Spinal cord (tissue), 10 donors: ENCODE measurements at places on chromosomes 2 and 18.
A peak's percentile ranks its signal among the peaks of the same experiment; 100 is the strongest.

GRCh38 chr2:58601017-58601416 lies 359.9 kb upstream of the FANCL start:
- DNase-seq = no peak

GRCh38 chr2:164734196-164734595 lies 107.4 kb downstream of the COBLL1 start:
- no peak for DNase-seq

DNA sequence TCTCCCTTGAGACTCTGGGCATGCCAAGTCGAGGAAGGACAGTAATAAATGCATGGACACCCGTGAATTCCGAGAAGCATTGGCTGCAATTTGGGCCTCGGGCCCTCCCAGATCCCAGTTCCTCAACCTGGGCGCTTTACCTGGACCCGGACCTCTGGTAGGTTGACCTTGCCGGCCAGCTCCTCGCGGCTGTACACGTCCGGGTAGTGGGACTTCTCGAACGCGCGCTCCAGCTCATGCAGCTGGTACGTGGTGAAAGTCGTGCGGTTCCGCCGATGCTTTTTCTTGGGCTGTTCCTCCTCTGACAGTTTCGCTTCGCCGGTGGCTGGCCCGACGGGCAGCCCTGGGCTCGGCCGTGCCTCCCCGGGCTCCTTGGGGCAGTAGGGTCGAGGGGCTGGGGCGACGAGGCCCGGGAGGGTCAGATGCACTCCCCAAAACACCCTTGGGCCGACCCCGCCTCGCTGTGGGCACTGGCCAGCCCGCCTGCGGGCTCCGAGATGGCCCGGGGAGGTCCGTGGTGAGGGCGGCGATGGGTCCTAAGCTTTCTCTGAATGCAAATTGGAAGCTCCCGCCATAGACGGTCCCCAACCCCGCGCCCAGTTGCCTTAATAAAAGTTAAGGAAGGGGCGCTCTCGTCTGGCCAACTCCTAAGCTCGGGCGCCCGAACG lies 899 bp downstream of the RAX start:
- DNase-seq = no peak

- DNase-seq = no peak
Measured at GRCh38 chr18:55024564-55024963, 65.3 kb upstream of the CCDC68 start.

GRCh38 chr2:72993147-72993932 lies 76.0 kb downstream of the EMX1 start:
- DNase-seq = peak; percentile 31

- DNase-seq = no peak
Measured at GRCh38 chr2:129763190-129763846, 216.1 kb upstream of the RAB6C start.

DNA sequence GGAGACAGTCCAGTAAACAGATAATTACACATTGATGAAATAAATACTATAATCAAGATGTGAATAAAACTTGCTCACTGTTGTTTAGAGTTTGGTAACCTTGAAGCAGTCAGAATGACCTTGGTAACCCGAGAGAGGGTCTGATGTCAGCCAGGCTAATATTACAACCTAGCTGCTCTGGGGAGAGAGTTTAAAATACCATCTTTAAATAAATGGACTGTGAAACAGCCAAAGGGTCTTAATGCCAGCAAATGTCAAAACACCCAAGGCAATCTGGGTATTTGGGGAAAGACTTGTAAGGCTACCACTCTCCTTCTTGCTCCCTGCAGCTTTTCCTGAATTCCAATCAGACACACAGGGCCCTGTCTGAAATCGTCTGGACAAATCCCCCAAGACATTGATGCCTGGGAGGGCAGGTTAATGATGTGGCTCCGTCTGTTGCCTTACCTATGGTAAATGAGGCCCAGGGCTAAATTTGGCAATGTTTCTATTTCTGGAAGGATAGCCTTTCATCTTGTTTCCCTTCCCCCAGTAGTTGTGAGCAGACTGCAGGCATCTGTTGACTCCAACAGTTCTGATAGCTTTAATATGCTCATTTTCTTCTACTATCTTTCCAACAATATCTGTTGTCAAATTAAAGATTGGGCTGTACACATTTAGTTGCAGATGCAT lies 43.0 kb upstream of the ITGB6 start:
- DNase-seq = no peak

DNA sequence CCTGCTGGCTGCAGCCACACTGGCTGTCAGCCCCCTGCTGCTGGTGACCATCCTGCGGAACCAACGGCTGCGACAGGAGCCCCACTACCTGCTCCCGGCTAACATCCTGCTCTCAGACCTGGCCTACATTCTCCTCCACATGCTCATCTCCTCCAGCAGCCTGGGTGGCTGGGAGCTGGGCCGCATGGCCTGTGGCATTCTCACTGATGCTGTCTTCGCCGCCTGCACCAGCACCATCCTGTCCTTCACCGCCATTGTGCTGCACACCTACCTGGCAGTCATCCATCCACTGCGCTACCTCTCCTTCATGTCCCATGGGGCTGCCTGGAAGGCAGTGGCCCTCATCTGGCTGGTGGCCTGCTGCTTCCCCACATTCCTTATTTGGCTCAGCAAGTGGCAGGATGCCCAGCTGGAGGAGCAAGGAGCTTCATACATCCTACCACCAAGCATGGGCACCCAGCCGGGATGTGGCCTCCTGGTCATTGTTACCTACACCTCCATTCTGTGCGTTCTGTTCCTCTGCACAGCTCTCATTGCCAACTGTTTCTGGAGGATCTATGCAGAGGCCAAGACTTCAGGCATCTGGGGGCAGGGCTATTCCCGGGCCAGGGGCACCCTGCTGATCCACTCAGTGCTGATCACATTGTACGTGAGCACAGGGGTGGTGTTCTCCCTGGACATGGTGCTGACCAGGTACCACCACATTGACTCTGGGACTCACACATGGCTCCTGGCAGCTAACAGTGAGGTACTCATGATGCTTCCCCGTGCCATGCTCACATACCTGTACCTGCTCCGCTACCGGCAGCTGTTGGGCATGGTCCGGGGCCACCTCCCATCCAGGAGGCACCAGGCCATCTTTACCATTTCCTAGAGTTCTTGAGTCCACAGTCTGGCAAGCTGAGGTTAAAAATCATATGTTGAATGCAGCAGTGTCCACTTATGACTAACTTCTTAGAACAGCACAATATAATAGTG lies 741 bp downstream of the GPR148 start:
- DNase-seq = no peak

DNA sequence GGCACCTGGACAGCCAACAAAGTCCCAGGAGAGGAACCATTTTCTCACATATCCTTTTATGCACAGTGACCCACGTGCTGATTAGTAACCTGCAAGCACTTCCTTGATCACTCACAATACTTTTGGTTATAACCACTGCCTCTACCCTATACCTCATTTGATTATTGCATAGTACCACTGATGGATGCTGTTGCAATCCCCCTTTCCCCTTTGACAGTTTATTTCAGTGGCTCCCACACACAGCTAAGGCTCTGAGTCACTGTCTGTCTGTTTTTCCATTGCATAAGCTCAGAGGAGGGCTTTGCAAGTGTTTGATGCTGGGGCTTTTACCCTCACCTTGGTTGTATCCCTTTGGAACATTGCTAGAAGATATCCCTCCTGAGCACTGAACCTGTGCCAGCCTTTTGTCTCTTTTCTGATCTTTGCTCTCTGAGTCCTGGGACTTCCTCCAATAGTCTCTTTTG lies 101.7 kb upstream of the RBBP8 start:
- no peak for DNase-seq

- DNase-seq = no peak
Measured at GRCh38 chr2:150007815-150008430, 420.3 kb upstream of the MMADHC start.

DNA sequence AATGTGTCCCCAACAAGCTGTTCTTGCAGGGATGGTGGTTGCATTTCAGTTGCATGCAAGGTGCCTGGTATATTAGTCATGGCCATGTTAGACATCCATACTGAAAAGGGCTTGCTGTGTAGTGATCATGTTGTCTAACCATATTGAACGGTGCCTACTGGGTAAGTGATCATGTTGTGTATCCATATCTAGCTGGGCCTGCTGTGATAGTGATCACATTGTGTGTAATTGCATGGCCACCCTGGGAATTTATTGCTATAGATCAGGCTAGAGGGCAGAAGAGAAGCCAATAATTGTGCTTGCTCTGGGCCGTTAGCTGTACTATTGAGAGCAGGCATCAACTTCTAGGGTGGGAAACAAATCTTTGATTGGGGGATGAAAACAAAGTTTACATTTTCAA lies 9.8 kb upstream of the EPC2 start:
- no peak for DNase-seq

DNA sequence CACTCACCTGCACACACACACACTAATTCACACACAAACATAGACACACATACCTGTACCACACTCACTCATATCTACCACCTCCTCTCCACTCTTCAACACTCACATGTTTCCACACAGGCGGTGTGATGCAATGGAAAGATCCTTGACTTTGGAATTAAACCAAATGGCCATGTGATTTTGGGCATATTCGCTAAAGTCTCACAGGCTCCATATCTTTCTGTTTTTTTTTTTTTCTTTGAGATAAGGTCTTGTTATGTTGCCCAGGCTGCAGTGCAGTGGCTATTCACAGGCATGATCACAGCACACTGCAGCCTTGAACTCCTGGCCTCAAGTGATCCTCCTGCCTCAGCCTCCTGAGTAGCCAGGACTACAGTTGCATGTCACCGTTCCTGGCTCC lies 91.1 kb upstream of the MEX3C start:
- DNase-seq = no peak

GRCh38 chr2:202115479-202115971 lies 42.5 kb downstream of the KIAA2012 start:
- no peak for DNase-seq

GRCh38 chr2:197315371-197315770 lies 4.8 kb upstream of the ANKRD44 start:
- no peak for DNase-seq

- no peak for DNase-seq
Measured at GRCh38 chr2:27077231-27077630, 1.2 kb upstream of the EMILIN1 start.

GRCh38 chr2:29110916-29111535 lies 4.2 kb upstream of the CLIP4 start:
- DNase-seq = no peak

- no peak for DNase-seq
Measured at GRCh38 chr2:84690225-84690624, 173.9 kb downstream of the DNAH6 start.

DNA sequence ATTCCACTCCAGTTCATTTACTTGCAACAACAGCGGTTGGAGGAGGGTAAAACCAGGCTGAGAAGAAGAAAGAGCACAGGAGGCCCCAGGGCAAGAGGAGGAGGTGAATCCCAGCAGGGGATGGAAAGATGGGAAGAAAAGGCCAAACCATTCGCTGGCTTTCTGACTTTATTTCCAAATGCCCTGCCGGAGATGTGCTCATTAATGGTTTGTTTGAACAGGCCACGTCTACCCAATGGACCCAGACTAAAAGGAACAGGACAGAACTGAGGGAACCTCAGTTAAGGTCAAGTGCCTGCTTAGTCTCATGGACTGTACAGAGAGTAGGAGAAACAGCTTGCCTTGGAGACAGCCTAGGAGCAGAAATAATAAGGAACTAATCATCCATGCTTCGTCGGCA lies 121.6 kb upstream of the NDUFV2 start:
- peak; percentile 14 for DNase-seq

DNA sequence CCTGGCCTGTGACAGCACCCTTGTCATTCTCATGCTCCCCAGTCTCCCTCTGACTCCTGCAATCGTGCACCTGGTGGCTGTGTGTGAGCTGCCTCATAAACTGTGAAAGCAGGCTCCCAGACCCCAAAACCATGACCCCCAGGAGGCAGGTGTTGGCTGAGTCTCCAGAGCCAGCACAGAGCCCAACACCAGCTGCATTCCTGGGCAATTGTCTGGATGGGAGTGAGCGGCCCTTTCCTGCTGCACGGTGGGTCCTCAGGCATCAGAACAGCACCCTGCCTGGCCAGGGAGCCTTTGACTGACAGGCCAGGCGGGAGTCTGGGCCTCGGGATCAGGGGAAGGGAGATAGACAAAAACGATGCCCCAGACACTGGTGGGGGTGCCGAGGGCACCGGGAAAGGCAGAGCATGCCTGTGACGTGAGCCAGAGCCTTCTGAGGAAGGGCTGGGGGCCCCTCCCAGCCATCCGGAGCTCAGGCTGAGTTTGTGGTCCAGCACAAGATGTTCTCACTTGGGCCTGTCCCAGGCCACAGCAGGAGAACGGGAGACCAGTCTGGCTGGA lies 135.1 kb upstream of the GPC1 start:
- DNase-seq = no peak
